ENCODE measurements at places on chromosomes 11 and 22. TPM values are rescaled to one million over a fixed set of nuclear protein-coding genes. Genes with fewer than 3 reads are reported as not detected.

SNU13 gene
- 60.0 TPM for total RNA-seq

OR4A5 gene
- total RNA-seq = not detected

LGR4 gene
- total RNA-seq = 29.5 TPM

MAJIN gene
- not detected for total RNA-seq

ACTN3 gene
- under 0.01 TPM for total RNA-seq

CAPRIN1 gene
- total RNA-seq = 269 TPM

TSSK2 gene
- not detected for total RNA-seq

VSIG2 gene
- not detected for total RNA-seq

KCNE3 gene
- 1.2 TPM for total RNA-seq

TLCD5 gene
- total RNA-seq = 13.9 TPM

DNAJB7 gene
- total RNA-seq = not detected

ACCS gene
- 13.0 TPM for total RNA-seq

SLC22A6 gene
- total RNA-seq = not detected

CECR2 gene
- total RNA-seq = under 0.01 TPM

KCNA4 gene
- total RNA-seq = 5.5 TPM

DDI1 gene
- total RNA-seq = not detected

TMEM135 gene
- total RNA-seq = 29.6 TPM

MPPED1 gene
- total RNA-seq = 0.39 TPM

ENTHD1 gene
- under 0.01 TPM for total RNA-seq

APOBEC3G gene
- total RNA-seq = 20.0 TPM

OR52N4 gene
- not detected for total RNA-seq

OR10D3 gene
- total RNA-seq = under 0.01 TPM

RBFOX2 gene
- total RNA-seq = 175 TPM

ALKBH8 gene
- 11.0 TPM for total RNA-seq

MYOD1 gene
- total RNA-seq = not detected

CARNS1 gene
- 0.97 TPM for total RNA-seq

GRAP2 gene
- total RNA-seq = not detected

RTN4RL2 gene
- not detected for total RNA-seq

MS4A12 gene
- total RNA-seq = not detected

OTOG gene
- not detected for total RNA-seq

KCNC1 gene
- total RNA-seq = not detected

MRGPRE gene
- 0.78 TPM for total RNA-seq

CCDC117 gene
- total RNA-seq = 40.2 TPM

OR52H1 gene
- 0.65 TPM for total RNA-seq

RIMBP3C gene
- 0.32 TPM for total RNA-seq

CHRNA10 gene
- 1.3 TPM for total RNA-seq

MRGPRX2 gene
- not detected for total RNA-seq

TREH gene
- total RNA-seq = not detected

FLRT1 gene
- 0.11 TPM for total RNA-seq

GLB1L3 gene
- total RNA-seq = 0.32 TPM

OR4D5 gene
- total RNA-seq = not detected

IL17REL gene
- total RNA-seq = not detected

PARVG gene
- 0.11 TPM for total RNA-seq

BEST1 gene
- total RNA-seq = 3.8 TPM

All from articular chondrocyte of knee joint (primary cell).